Kidney epithelial cell (primary cell): ENCODE measurements at places on chromosomes 4 and X. TPM values are rescaled to one million over a fixed set of nuclear protein-coding genes. Genes with fewer than 3 reads are reported as not detected.

- no peak for DNase-seq
Observed at GRCh38 chrX:41671082-41671481, 17.7 kb upstream of the GPR34 start.

DNA sequence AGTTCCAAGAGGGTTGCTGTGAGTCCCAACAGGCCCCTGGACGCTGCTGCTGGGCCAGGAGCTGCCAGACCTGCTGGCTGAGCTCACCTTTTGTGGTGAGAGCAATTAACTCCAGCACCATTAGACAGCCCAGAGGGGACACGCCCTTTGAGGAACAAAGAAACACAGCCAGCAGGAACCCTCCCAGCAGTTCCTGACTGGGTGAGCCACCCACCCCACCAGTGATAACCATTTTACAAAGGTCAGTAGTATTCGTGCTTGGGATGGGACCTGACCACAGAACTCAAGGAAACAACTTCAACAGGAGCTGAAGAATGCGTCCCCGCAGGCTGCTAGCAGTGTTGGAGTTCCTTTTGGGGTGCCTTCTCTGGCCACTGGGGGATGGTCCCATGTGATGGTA is 38.8 kb upstream of the AFAP1 start:
- no peak for DNase-seq

DNA sequence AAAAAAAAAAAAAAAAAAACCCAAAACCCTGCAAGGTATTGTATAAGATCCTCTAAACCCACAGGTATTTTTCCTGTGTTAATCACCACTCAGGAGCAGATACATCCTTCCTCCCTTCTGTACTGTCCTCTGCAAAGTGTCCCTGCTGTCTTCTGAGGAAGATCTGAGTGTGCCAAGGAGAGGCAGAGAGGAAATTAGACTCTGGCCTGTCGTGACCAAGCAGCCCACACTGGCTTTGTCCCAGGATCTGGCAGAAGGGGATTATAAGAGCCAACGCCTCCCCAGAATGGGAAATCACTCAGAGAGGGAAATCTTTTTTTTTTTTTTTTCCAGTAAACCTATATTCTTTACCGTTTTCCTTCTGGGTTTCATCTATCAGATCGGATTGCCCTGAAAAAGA is 39.6 kb downstream of the PTCHD1 start:
- no peak for DNase-seq

GRCh38 chr4:56783986-56784385 is 37.5 kb downstream of the SPINK2 start:
- no peak for DNase-seq

Gene GPR34
- not detected in 2 replicates for total RNA-seq
